Bone marrow (tissue), 2 donors: ENCODE measurements at places on chromosomes 6 and 20.

DNA sequence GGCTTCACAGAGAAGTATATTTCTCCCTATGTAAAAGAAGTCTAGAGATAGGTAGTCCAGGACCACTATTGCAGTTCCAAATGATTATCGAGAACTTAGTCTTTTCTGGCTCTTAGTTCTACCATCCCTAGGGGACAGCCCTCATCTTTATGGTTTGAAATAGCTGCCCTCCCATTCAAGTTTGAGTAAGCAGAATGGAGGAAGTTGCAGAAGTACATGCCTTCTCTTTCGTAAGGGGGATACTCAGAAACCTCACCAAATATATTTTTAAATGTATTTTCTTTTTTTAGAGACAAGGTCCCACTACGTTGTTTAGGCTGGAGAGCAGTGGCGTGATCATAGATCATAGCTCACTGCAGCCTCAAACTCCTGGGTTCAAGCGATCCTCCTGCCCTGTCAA, 236.8 kb upstream of the RREB1 start:
- DNase-seq, result no peak

- no peak for DNase-seq
Observed at GRCh38 chr6:163707387-163708355, 293.2 kb downstream of the QKI start.

DNA sequence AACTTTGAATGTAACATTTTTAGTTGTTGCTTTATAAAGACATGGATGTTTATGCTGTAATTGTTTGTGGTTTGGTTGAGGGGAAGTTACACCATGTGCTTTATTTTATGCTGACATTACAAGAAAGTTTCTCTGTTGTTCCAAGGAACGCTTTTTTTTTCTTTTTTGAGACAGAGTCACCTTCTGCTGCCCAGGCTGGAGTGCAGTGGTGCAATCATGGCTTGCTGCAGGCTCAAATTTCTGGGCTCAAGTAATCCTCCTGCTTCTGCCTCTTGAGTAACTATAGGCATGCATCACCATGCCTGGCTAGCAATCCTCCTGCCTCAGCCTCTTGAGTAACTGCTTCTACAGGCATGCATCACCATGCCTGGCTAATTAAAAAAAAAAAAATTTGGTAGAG, 21.0 kb upstream of the IFNGR1 start:
- peak; percentile 55 for DNase-seq

- no peak for DNase-seq
Observed at GRCh38 chr6:3428700-3429099, 28.1 kb downstream of the SLC22A23 start.

DNA sequence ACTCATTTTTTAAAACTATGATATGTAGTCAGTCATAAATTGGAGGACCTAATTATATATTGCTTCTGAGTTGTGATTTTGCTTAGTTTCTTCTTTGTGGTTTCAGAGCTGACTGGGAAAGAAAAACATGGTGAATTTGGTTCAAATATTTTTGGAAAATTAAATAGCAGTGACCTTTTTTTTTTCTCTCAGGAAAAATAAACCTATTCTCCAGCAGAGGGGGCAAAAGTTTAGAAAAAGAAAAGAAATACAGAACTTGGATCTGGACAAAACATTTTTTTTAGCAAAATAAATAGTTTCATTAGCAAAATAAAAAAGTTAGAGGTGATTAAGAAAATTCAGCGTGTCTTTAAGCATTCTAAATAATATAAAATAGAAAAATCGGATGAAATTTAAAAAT, 10.2 kb downstream of the COL10A1 start:
- no peak for DNase-seq

DNA sequence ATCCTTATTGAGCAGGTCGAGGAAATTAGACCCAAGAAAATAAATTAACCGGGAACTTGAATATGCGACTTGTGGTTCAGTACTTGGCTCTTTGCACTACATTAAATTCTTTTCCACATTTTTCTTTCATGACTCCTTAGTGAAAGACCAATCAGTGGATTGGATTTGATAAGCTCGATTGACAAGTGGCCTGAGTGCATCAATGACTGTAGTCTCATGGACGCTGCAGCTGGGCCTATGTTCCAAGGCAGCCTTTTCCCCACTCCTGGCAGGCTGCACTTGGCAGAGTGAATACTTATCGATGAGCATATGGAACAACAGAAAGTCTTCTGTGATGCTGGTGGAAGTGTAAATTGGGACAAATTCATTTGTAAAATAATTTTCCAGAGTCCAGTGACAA, 210.8 kb upstream of the EXOC2 start:
- DNase-seq, result no peak

GRCh38 chr6:159716247-159717096, 10.8 kb upstream of the WTAP start:
- DNase-seq, result peak; percentile 61

GRCh38 chr6:23454080-23454976, 671.7 kb upstream of the NRSN1 start:
- no peak for DNase-seq

GRCh38 chr20:51140671-51141070, 117.8 kb upstream of the KCNG1 start:
- no peak for DNase-seq

- DNase-seq, result no peak
Observed at GRCh38 chr6:125300992-125301434, 754 bp downstream of the HDDC2 start.

DNA sequence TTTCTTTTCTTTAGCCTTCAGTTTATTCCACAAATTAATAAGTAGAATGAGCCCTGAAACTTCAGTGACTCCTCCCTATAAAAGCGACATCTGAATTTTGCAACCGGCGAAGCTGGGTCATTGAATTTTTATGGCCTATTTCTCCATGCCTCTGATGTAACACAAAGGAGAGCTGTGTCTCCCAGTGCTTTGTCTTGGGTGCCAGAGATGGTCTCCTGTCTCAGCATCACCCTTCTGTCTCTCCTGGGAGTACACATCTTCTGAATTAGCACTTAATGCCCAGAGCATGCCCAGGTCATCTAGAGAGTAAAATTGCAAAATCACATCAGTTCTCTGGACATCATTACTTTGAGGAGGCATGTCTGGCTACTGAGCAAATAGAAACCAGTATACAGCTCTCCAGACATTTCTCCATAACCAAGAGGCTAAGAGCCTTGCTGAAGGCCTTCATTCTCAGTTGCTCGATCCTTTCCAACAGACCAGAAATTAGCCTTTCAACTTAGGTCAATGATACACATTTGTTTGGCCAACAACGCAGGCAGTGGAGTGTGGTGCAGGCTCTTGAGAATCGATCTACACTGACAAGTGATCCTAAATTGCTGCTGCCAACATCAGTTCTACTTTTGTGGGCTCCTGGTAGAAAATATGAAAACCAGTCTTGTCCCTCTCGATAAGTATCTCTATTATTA, 176.0 kb upstream of the FOXQ1 start:
- DNase-seq, result no peak
